ENCODE measurements at places on chromosomes 5 and 9.
A peak's percentile ranks its signal among the peaks of the same experiment; 100 is the strongest.

GRCh38 chr5:150291388-150292385 lies 2.1 kb upstream of the CAMK2A start:
- DNase-seq: no peak

DNA sequence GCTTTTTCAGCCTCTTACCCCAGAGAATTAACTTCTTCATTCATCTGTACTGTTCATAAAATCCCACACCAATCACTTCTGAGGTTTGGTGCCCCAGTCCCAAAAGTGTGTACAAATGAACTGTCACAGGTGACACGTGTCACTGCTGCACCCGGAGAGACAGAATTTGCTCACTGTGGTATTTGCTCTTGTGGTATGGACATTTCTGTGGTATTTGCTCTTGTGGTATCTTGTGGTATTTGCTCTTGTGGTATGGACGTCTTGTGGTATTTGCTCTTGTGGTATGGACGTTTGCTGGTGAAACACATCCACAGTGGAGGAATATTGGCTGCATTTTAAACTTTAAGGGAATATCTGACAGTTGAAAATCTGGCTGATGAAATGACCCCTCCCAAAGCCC lies 214.9 kb upstream of the DAP start:
- no peak for DNase-seq

- DNase-seq: no peak
Measured at GRCh38 chr5:172085738-172086137, 79.3 kb upstream of the FBXW11 start.

DNA sequence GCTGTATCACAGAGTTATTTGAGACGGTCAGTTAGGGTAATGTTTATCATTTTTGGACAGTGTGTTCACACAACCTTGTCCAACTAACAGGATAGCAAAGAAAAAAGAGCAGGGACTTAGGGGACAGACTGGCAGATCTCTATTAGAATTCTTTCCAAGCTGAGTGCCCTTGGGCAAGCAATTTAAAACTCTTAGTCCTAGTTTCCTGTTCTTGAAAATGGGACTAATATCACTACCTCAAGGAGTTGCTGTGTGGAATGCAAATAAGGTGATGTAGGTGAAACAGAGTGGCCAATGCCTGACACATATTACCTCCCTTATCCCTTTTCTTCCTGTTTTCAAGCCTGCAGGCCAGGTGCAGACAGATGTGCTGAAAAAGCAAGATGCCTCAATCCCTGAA lies 186.7 kb downstream of the PAPPA start:
- DNase-seq: no peak

DNA sequence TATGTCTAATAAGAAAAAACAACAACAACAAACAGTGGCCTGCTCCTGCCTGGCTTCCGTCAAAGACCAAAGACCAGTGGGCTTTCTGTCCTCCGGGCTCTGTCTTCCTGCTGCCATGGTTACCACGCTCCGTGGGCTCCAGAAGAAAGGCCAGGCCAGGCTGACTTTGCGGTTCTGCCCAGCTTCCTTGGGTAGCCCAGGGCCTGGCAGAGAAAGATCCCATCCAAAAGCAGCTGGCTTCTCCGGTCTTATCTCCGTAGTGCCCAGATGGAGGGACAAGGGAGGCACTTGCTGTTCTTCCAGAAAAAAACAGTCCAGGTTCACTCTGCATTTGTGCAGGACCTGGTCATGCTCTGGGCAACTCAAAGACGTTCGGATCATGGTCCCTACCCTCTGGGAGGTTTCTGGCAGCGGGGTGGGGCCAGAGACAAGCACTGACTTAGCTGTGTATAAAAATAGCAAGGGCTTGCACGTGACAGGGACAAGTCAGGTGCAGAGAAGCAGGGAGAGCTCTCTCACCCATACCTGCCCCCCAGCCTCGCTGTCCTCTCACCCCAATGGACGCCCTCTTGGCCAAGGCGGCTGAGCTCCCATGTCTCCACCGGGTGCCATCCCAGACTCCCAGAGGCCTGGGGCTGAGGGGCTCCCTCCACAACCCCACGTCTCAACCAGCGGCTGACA lies 212.2 kb downstream of the C9orf50 start:
- DNase-seq: no peak

DNA sequence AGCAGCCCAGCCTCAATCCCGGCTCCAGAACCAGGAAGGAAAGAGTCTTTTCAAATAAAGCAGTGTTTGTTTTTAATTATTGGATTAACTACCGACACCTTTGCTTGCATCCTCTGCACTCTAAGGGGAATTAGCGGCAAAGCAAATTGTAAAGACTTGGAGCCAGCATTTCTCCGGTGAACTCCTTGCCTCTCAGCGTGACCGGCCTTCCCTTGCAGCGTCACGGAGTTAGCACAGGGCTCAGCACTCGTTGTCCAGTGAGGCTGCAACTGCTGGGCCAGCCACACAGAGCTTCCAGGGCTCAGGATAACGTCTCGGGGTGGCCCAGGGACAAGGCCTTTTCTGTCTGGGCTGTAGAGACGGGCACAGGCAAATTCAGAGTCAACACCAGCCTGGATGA lies 180.6 kb downstream of the OLFM1 start:
- no peak for DNase-seq

- peak; percentile 15 for DNase-seq
Measured at GRCh38 chr5:53331463-53331862, 149.0 kb upstream of the FST start.

Measured in COLO829 (cell line).